Ureter (tissue), 1 donor: ENCODE measurements at places on chromosomes 12 and 14.

DNA sequence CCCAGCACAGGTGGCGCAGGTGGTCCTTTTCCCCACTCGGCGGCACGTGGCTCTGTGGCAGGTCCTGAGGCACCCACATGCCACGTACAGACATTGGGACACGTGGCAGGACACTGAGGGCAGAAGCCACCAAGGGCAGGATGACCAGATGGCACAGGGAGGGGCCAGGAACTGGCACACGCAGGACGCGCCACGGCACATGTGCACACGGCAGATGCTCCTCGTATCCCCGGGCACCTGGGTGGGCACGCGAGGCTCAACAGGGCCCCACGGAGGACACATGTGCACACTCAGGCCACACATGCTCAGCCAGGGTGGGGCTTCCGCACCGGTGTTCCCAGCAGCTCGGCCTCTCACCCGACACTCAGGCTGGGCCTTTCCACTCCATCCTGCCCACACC is 52.0 kb downstream of the FBRSL1 start:
- DNase-seq: no peak

DNA sequence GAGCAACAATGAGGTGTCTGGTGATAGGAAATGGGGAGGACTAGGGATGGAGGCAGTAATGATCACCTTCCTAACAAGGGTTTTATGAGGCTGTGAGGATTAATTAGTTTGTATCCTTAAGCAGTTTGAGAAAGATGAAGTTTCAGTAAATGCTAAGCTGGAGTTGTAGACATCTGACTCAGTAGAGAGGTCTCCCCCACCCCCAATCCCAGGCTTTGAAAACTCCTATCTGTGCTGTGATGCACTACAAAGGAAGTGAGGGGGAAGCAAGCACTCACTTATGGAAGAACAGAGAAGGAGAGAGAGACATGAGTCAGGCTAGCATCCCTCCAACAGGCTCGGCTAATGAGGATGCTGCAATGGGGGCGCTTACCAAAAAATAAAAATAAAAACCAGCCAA is 5.5 kb upstream of the BCL11B start:
- DNase-seq: no peak

GRCh38 chr14:78403278-78403815 is 233.2 kb downstream of the NRXN3 start:
- DNase-seq: no peak

- DNase-seq: no peak
Measured at GRCh38 chr12:84073401-84073800, 839.2 kb downstream of the SLC6A15 start.

DNA sequence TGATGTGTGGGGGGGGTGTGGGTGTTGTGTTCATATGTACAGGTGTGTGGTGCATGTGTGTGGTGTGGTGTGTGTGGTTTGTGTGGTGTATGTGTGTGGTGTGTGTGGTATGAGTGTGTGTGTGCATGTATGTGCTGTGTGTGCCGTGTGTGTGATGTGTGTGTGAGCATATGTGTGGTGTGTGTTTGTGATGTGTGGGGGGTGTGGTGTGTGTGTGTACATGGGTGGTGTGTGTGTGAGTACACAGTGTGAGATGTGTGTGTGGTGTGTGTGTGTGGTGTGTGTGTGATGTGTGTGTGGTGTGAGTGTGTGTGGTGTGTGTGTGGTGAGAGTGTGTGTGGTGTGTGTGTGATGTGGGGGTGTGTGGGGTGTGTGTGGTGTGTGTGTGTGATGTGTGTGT is 24.5 kb upstream of the CMKLR1 start:
- DNase-seq: no peak

DNA sequence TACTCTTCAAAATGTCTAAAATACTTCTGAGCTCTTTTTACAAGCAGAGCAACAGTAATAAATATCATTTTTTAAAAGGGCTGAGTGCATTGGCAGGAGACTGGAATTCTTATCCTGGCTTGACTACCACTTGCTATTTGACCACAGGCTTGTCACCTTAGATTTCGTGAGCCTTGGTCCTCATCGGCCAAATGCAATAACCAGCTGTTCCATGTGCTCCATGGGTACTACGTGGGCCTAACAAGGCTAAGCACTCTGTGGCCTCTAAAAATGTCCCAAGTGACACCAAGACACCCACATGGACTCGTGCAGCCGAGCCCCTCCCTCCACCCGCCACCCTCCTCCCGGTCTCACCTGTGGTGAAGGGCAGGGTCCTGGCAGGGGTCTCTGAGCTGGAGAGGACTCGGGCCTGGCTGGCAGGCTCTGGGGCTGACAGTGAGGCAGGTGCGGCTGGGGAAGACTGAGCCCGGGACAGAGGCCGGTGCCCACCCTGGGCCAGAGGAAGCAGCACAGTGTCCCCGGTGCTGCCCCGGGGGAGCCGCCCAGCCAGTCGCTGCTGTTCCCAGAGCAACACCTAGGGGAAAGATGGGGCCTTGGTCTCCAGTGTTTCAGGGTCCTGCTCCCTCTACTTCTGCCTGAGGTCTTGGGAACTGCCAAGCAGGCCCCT is 20.1 kb downstream of the SLC48A1 start:
- no peak for DNase-seq

DNA sequence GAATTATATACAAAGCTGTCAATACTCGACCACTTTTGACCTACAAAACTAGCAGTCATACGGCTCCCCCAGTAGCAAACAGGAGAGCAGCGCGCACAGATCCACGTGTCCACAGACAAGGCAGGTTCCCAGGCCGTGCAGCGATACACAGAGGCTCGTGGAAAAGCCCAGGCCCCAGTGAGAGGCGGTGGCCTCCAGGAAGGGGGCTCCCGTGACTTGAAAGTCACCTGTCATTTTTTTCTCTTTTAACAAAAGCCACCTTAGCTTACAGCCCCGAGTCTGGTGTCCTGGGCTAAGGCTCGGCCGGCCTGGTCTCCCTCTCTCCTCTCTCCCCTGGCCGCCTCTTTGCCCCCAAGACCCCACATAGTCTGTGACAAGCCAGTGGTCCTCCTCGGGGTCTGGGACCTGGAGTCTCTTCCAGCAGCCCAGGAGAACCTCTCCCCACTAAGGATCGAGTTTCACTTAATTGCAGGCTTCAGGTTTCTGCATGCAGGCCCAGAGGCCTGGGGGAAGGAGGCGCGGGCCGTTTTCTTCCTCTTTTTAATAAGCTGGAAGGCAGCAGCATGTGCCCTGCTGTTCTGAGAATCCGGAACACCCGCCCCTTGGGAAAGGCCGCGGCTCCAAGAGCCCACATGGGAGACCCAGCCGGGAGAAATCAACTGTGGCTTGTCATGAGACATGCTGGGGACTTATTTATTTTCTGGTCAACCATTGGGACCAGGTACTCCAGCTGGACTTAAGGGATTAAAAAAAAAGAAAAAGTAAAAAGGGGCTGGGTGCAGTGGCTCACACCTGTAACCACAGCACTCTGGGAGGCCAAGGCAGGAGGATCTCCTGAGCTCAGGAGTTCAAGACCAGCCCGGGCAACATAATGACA is 15.9 kb downstream of the NCOR2 start:
- DNase-seq: no peak

- no peak for DNase-seq
Measured at GRCh38 chr14:24390701-24391468, 7.9 kb upstream of the NYNRIN start.

GRCh38 chr14:36438883-36439282 is 81.1 kb downstream of the NKX2-1 start:
- DNase-seq: no peak

DNA sequence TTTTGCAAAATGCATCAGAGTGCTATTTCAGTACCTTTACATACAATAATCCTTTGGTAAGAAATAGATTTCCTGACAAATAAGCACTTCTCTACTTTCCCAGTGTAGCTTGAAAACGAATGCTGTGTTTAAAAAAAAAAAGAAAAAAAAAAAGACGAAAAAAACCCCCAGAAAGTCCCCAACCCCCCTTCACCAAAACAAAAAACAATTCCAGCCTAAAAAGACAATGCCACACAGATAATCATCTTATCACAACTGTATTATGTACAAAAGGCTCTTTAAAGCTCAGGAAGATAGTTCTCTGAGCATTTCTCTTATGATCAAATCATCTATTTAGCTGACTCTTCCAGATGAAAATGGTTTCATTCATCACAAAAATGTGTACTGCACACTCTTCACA is 1.6 kb downstream of the FERMT2 start:
- DNase-seq: no peak

DNA sequence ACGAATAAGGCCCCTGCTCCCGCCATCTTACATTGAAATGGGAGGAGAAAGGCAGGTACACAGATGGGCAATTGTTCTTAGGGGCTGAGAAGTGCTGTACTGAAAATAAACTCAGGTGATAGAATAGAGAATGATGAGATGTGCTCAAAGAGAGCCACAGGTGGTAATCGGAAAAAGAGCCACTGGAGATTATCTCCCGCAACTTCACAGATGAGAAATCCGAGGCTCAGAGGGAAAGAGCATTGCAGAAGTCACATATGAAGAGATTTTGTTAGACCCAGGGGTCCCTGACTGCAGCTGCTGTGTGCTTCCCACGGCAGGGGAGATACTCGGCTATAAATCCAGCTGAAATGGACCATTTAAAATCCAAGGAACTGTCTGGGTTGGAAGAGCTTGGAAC is 73.7 kb downstream of the PRIMA1 start:
- DNase-seq: no peak

DNA sequence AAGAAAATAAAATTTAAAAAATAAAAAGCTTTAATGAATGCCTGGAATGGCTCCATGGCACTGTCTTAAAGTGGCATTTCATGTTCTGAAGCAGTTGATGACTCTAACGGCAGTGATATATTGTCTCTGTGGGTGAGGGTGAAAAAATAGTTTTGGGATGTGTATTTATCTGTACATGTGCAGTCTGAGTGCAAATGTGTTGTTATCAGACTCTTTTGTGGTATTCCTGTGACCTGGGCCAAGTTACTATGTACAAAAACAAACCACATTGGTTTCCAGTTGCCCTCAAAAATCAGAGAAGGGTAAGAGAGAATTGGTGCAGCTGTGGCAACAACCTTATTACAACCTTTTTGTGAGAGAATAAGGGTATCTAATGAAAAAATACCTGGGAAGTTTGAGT is 81.7 kb upstream of the CCDC91 start:
- DNase-seq: no peak

DNA sequence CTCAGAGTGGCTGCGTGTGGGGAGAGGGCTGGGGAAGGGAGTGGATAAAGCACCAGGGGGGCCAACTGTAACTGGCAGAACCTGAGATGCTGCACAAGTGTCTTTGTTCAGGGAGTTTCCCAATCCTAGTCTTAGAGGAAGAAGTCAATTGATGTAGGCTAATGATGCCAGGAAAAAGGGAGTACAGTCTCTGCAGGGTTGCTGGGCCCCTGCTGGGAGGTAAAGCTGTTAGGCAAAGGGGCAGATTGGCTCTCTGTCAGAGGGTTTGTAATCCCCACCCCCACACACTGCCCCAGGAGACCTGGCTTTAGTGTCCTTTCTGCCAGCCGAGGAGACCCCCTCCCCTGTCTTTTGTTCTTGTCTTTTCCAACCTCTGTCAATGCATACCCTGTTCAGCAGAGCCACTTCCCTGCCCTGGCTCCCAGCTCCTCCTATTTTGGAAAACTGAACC is 178.4 kb downstream of the KCNA5 start:
- DNase-seq: no peak
